ENCODE measurements at places on chromosomes 1 and 21.

- DNase-seq, result no peak
Observed at GRCh38 chr1:173527151-173527826, 50.2 kb downstream of the PRDX6 start.

DNA sequence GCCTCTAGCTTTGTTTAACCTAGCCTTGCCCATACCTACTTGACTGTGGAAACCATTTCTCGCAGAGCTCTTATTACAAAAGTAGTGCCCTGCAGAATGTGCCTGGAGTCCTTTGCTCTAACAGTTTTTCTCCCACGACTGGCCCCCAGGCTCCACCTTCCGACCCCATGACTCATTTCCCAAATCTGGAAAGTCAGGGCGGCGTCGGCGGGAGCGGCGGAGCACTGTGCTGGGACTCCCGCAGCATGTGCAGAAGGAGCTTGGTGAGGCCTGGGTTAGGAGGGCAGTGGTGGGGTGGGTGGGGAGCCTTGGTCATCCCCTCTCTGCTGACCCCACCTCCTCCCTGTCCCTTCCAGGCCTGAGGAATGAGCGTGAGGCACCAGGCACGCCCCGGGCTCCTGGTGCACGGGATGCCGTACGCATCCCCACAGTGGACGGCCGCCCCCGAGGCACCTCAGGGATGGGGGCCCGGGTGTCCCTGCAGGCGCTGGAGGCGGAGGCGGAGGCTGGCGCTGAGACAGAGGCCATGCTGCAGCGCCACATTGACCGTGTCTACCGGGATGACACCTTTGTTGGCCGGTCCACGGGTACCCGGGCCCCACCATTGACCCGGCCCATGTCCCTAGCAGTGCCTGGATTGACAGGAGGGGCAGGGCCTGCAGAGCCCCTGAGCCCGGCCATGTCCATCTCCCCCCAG lies 47.5 kb downstream of the YARS1 start:
- DNase-seq, result no peak

- DNase-seq, result no peak
Observed at GRCh38 chr1:64515427-64515826, 45.5 kb downstream of the CACHD1 start.

DNA sequence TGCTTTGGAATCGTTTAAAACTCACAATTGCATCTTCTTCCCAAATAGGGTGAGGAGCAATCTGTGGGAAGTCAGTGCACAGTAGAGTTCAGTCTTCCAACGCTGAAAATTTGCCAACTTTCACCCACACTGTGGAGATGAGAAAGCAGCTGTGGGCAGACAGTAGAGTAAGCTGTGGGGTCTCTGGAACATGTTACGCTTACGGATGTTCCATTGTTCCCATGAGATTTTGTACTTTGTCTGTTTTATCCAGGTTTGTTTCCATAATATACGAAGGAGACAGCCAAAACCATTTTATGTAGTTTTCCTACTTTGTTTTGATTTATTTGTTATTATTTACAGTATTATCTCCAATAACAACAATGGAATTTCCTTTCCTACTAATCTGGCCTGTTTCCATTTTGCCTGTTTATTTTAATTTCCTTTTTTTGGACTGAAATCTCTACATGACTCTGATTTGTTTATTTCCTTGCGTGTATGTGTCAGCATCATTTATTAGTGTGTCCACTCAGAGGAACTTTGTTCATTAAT lies 65.1 kb upstream of the RGL1 start:
- DNase-seq, result no peak

- no peak for DNase-seq
Observed at GRCh38 chr21:25328736-25329135, 278.5 kb downstream of the MRPL39 start.

DNA sequence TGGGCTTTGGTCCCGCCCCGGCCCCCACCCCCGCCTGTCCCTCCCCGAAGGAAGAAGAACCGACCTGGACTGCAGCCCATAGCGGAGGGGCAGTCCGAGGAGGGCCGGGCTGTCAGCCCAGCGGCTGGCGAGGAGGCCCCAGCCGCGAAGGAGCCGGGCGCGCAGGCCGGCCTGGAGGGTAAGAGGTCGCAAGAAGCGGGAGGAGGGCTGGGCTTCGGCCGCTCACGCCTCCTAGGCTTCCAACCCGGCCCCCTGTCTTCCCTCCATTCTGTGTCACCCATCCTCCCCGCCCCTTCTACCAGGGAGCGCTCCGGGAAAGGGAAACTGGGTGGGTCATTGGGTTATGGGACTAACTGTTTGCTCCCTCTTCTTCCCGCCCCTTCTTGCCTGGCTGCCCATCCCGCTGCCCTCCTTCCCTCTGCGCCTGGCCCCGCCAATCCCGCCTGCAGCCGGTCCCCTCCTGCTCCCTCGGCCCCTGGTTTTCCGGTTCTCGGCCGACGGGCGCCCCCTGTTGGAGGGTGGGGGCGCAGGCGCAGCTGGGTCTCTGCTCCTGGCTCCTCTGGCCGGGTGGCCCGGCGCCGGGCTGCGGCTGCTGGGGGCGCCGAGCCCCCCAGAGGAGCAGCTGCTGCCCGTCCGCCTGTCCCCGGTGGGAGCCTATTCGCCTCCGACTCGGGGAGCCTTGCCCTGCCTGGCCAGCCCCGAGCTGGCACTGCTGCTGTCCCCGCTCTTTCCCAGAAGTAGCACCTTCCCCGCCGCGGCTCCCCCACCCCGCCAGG lies 2.4 kb downstream of the RUSC1 start:
- DNase-seq, result peak; percentile 74

GRCh38 chr1:35062518-35063196 lies 16.5 kb upstream of the ZMYM1 start:
- no peak for DNase-seq

DNA sequence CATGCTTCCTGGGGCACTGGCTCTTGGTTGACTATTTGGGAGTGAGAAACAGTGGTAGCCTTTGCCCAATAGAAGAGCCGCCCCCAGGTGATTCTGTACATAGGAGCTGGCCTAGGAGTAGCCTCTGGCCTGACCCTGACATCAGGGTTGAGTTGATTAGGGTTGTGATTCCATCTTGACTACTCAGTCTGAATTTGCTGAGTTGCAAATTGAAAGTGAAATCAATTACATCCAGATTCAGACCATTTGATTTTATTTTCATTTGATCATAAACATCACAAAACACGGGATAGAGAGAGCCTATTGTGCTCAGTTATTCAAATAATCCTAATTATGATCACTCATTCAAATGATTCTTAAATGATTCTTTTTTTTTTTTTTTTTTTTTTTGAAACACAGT lies 253.2 kb downstream of the KIF26B start:
- DNase-seq, result no peak

DNA sequence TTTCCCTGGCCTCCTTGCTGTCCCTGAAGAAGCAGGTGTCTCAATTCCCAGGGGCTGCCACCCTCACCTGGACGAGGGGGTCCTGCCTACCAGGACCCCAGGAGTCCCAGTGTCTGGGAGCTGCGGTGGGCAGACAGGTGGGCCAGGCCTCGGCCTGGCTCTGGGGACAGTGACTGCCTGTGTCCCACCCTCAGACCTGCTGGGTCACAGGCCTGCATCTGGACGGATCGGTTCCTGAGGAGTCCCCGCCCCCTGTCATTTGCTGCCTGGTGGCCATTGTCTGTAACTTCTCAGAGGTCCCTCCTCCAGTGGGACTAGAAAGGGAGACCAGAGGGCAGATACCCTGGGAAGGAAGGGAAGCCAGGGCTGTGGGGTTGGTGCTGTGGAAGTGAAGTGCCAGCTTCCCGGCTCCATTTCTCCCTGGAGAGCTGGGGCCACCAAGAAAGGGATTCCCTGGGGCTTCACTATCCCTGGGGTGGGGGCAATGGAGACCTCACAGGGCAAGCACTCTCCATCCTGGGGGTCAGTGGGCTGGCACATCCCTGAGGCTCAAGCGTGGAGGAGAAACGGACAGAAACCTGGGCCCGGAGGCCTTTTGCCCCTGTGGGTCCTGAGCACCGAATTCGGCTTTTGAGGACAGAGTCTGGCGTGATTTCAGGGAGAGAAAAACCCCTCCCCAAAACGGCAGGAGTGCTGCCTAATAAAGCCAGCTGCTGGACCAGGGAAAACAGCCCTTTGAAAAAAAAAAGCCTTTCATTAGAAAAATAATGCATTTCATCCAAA lies 157.3 kb downstream of the PEX14 start:
- DNase-seq, result no peak

DNA sequence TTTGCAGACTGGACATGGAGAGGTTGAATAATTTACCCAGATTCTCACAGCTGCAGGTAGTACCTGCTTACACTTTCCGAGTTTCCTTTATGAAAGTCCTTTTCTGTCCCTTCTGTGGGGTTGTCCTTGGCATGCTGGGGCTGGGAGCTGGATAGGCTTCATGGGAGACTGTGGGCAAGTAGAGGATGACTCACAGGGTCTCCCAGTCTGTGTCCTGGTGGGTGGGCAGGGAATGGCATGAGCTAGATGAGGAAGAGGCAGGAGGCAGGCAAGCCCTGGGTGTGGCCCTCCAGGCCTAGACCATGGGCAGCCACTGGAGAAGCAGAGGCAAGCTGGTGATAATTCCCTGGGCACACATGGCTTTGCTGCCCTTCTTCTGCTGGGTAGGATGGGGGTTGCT lies 80.6 kb downstream of the NAV1 start:
- DNase-seq, result no peak

- no peak for DNase-seq
Observed at GRCh38 chr1:205002705-205003104, 40.3 kb upstream of the CNTN2 start.

GRCh38 chr1:173536223-173536622 lies 59.1 kb downstream of the PRDX6 start:
- no peak for DNase-seq

GRCh38 chr1:74733604-74734484 lies 892 bp downstream of the TYW3 start:
- DNase-seq, result no peak

DNA sequence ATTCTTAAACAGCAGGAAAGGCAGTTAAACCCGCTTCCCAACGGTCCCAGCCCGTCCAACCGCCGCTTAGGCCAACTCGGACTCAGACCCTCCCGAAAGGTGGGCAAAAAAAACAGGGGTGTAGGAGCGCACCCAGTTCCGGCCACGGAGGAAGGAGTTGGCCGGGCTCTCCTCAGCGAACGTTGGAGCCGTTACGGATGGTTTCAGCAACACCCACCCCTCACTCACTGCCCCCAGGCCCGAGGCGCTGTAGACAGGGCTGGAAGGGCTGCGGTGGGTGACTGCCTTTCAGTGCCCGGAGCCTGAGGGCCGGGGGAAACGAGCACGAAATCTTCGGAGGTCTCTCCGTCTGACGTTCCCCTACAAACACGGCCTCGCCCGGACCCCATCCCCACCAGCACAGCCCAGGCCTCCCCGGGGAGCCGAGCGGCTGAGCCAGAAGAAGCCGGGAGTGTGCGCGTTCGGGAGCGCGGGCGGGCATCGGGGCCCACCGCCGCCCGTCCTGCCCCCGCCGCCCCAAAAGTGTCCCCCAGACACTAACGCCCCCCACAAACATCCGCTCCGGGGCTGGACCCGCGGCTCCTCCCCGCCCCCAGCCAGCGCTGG lies 1.3 kb downstream of the KDM5B start:
- peak; percentile 0 for DNase-seq

- no peak for DNase-seq
Observed at GRCh38 chr21:19400223-19400770, 996.7 kb upstream of the TMPRSS15 start.

DNA sequence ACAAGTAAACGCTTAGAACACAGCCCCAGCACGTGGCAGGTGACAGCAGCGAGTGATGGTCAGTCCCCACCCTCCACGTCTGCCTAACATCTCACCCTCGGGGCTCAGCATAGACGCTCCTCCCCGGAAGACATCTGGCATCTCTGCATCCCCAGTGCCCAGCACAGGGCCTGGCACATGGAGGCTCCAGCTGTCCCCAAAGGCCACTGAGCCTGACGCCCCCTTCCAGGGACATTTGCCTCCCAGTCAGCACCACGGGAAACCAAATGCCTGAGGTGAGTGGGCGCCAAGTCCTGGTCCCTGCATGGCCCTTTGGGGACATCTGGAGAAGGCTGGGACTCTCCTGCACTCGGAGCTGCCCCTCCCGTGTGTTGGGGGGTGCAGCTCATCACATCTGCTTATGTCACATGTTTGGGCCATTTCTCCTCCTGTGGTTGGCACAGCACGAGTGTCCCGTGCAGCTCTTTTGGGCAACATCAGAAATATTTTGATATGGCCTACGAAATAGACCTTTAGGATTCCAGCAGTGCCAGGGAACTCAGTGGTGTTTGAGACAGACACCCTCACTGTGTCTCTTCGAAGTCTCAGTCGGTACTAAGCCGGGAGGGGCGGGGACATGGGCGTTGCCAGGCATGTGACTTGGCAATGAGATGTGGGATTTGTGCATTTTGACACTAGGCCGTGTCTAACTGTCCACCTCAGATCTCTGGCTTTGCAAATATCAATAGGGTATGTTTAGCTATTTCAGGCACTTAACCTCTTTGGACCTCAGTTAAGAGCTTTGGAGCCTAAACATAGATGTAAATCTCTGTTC lies 315.0 kb downstream of the PTPRU start:
- DNase-seq, result no peak

DNA sequence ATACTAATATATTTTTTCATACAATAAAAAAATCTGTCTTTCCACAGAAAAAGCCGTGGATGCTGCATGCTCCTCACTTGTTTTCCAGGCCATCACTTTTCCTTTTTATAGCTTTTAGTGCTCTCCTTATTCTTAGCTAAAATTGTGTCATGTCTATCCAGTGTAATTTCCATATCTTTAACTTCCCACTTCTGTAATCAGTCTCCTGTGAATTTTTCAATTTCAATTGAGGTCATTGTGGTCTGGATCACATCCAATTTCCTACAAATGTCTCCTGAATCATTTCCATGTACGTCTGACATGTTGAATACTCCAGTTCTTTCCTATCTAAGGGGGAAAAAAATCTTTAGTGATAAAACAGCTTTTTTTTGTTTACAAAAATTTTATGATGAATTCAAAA lies 838.2 kb upstream of the B3GALT2 start:
- no peak for DNase-seq

GRCh38 chr21:28256420-28256831 lies 736.3 kb downstream of the LTN1 start:
- no peak for DNase-seq

- DNase-seq, result no peak
Observed at GRCh38 chr1:41161846-41162245, 80.3 kb downstream of the SCMH1 start.

- no peak for DNase-seq
Observed at GRCh38 chr1:94191216-94191615, 46.2 kb downstream of the ARHGAP29 start.

DNA sequence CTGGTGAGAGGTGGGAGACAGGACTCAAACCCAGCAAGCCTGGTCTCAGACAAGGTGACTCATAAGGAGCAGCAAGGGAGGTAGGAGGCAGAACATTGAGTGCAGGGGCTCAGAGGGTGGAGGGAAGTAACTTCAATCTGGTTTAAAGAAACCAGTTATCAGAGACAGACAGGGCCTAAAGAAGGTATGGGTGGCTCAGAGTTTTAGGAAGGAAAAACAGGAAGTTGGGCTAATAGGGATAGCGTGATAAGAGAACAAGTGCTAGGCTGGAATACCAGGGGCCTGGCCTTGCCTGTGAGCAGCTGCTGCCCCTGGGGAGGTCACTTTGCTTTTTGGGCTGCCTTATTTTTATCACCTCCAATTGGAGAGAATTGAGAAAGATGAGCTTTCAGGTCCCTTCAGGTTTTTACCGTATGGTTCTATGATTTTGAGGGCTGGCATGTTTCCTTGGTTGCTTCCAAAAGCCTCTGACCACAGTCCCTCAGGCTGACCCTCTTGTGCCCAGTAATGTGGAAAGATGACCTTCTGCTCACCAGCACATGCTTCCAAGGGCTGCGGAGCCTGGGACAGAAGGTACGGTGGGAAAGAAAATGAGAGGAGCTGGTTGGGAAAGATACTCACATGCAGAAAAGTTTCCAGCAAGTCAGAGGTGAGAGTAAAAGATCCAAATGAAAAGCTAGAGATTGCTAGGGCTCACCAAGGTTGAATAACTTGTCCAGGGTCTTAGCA lies 77.0 kb downstream of the DDR2 start:
- DNase-seq, result no peak

All from stimulated activated CD8-positive, alpha-beta memory T cell treated with anti-CD3 and anti-CD28 coated beads, Interleukin-2, amount 100 ng/mL, for 1 hour (primary cell).